ENCODE measurements at places on chromosomes 4 and X. TPM values are rescaled to one million over a fixed set of nuclear protein-coding genes. Genes with fewer than 3 reads are reported as not detected.

DNA sequence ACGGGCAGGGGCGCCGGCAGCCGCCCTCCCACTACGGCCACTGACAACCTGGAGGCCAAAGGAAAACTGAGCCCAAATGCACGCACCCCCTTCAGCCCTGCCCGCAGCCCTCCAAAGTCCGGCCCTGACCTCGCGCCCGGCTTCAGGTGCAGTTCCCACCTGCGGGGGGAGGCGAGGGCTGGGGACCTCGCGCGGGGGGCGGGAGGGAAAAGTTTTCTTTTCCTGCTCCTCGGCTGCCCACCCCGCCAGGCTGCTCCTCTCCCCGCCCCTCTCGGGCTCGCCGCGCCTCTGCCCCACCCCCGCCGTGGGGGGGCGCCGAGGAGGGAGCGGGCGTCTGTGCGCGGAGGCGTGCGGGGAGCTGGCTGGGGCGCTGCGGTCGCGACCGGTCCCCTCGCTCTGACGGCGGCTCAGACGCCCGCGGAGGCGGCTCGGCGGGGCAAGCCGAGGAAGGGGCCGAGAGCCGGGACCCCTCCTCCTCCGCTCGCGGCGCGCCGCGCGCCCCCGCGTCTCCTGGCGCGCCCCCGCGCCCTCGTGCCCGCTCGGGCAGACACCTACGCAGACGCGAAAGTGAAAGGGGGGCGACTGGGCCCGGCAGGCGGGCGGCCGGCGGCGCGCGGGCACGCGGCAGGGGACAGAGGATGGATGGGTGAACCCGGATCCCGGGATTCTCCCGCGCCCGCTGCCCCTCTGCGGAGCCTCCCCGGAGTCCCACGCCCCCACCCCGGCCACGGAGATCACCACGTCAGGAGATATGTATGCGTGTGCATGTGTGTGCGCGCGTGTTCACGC is 3.1 kb upstream of the NR3C2 start:
- no peak for DNase-seq

- no peak for DNase-seq
Observed at GRCh38 chrX:14738643-14739042, 134.2 kb downstream of the FANCB start.

- no peak for DNase-seq
Observed at GRCh38 chr4:5631352-5632065, 76.8 kb downstream of the EVC2 start.

DNA sequence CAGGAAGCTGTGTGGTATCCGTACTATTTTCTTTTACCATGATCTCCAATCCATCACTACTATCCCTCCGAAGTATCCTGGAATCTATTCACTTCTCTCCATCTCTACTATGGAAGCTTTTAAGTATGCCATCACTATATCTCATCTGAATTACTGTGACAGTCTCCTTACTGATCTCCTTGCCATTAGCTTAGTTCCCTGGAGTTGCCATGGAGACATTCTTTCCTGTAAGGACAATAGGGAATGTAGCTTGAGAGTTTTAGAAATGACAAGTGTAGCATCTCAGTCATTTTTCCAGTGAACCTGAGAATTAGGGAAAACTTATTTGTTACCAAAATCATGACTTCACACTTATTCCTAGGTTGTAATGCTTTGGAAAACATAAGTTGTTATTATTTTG is 86.3 kb downstream of the HPGD start:
- DNase-seq, result no peak

GRCh38 chr4:177107288-177107921 is 202.3 kb upstream of the NEIL3 start:
- DNase-seq, result no peak

GRCh38 chrX:80207327-80207726 is 192.8 kb downstream of the TBX22 start:
- DNase-seq, result no peak

DNA sequence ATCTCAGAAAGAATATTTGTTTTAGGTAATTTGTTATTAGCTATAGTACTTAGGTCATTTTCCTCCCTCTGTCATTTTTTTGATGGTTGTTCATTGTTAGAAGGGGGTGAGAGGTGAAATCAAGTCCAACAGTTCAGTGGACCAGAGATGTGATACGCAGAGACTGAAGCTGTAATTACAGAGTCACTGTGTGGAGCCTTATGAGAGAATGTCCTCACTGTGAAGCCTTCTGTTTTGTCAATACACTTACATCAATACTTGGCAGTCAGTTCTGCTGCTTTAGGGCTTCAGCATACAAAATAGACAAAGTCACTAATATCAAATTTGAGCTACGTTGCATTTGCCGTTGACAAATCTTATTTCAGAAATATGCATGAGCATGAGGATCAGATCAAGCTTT is 692.5 kb downstream of the C4orf33 start:
- DNase-seq, result no peak

GRCh38 chr4:189530848-189531247 is 409.8 kb upstream of the FRG1 start:
- no peak for DNase-seq

DNA sequence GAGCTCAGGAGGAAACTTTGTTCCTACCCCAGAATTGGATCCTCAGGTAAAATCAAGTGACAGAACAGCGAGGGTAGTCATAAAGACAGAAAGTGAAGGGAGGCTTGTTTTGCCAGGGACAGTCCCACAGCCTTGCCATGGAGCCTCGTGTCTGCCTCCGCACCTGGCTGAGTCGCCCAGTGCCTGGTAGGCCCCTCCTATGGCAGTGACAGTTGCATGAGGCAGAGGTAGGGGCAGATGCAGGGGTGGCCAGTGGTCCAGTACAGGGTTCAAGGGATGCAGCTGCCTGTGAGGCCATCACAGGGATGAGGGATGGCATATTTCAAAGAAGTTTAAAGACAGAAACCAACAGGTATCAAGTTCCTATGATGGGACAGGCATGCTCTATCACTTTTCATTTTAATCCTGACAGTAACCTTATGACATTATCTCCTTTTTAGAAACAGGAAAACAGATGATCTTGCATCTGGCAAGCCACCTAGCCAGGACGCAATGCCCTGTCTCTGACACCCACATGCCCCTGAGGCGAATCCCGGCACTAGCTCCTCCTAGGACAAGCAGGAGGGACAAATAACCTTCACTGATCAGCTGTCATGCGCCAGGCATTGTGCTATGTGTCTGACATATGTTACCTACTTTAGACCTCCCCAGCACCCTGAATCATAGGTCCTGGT is 127.4 kb upstream of the ENPP6 start:
- no peak for DNase-seq

DNA sequence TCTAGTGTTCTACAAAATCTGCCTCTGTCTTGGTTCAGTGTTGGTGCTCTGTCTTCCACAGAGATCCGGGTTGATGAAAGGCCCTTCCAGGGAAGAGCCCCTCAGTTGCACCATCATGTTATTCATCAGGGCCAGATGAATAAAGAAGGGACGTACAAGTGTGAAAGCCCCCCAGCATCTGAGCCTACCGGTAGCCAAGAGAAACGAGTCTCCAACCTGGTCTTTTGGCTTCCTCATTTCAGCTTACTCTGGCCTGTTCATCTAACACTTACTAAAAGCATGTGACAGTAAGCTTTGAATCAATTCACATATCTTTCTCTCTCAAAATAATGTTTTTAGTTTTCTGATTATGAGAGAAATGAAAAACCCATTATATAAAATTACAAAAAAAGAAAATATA is 19.2 kb downstream of the MEPE start:
- DNase-seq, result no peak

GRCh38 chr4:47073647-47074046 is 42.3 kb downstream of the GABRB1 start:
- no peak for DNase-seq

- no peak for DNase-seq
Observed at GRCh38 chr4:124499261-124499660, 213.3 kb downstream of the ANKRD50 start.

- no peak for DNase-seq
Observed at GRCh38 chr4:138835832-138836533, 179.6 kb upstream of the NOCT start.

GRCh38 chrX:1531096-1531890 is 5.7 kb downstream of the P2RY8 start:
- no peak for DNase-seq

DNA sequence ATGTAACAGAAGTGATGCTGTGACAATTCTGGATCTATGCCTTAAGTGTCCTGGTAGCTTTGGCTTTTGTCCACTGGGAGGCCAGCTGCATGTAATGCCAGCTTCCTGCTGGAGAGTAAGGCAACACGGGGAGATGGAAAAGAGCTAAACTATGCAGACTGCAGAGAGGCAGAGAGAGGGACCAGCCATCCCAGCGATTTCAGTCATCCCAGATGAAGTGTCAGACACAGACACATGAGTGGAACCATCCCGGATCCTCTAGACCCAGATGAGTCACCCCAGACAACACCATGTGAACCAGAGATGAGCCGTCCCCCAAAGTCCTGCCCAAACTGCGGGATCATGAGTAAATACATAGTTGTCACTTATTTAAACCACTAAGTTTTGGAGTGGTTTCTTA is 14.6 kb downstream of the SRPX start:
- no peak for DNase-seq

- DNase-seq, result no peak
Observed at GRCh38 chr4:55215087-55215486, 89.7 kb upstream of the KDR start.

GRCh38 chrX:23788946-23789345 is 6.0 kb downstream of the SAT1 start:
- no peak for DNase-seq

DNA sequence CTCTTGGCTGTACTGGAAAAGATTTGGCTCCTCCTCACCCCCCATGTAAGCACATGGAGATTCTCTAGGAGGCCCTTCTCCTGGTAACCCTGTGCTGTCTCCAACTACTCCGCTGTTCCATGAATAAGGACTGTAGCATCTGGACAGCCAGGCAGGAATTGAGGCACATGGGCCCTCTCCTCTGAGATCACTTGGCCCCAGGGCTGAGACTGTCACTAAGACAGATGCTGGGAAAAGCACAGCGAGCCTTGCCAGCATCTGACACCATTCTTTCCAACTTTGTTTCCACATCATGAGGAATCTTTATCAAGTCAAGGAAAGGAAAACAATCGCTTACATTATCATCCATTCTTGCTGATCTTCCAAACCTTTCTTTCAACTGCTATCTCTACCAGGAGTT is 222.6 kb upstream of the INTU start:
- DNase-seq, result no peak

DNA sequence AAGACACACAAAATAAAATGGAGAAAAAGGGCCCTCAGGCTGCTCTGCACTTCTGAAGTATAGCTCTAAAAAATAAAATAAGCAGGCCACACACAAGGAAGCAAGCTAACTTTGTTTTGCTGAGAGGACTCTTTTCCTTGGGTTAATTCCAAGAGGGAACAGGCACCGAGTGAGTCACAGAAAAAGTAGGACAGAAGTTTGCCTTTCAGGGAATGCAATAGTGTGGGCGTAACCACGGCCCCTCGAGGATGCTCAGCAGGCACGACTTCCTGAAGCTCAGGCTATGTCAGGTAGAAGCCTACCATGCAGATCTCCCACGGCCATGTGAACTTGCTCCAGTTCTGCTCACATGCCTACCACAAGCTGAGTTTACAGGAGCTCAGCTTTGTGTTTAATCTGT is 22.1 kb downstream of the PPP1R2C start:
- DNase-seq, result no peak

GRCh38 chrX:134745636-134746409 is 87.6 kb upstream of the PLAC1 start:
- DNase-seq, result no peak

- no peak for DNase-seq
Observed at GRCh38 chr4:61741327-61742096, 541.4 kb downstream of the ADGRL3 start.

GRCh38 chr4:168632301-168632725 is 135.5 kb downstream of the PALLD start:
- DNase-seq, result no peak

DNA sequence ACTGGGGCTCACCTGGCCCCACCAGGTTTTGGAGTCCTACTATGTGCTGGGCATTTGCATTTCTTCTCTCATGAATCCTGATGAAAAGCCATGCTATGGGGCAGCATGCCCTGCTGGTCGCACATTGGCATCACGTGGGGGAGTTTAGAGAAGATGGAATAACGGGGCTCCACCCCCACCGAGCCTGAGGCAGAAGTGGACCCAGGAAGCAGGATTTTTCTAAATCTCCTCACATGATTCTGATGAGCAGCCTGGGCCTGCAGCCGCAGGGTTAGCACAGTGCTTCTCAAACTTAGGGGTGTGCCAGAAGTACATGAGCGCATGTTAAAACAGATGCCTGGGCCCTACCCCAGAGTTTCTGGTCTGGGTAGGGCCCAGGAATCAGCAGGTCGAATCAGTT is 4.6 kb upstream of the SORCS2 start:
- no peak for DNase-seq

DNA sequence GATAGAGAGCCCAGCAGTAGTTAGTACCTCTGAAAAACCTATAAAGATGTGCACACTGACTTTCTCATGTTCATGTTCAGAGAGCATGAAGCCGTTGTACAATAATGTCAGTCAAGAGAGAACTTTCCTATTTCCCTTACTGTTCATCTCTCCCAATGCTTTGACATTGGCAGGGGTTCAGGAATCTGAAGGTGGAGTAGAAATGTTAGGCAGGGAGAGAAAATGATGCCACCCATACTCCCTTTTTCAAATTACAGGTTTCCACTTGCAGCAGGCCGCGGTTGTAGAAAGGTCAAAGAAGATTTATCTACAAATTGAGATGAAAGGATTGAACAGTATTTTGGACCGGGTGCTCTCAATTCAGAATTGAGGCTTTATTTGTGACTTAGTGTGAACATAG is 84.3 kb downstream of the DCAF8L2 start:
- DNase-seq, result no peak

GRCh38 chr4:153816542-153816941 is 27.7 kb upstream of the SFRP2 start:
- DNase-seq, result no peak

DNA sequence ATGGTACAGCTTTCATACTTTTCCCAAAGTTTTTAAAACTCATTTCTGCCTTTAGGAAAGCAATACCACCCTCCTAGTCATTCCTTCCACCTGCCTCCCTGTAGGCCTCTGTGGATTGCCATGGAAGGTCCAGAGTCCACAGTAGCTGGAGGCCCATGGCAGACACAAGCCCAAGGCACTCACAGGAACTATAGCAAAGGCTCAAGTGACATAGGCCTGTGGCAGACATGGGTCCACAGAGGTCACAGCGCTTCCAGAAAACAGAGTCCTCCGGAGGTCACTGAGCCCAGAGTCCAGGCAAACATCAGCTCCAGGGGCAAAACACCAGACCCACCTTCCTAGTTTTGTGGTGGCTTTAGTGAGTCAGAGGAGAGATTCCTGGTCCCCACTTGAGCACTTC is 147.6 kb upstream of the ATP6AP2 start:
- DNase-seq, result no peak

Gene LPAR4
- polyA plus RNA-seq, result 22.7 TPM

Gene PRRG3
- polyA plus RNA-seq, result 20.4 TPM

Gene FREM3
- 0.37 TPM for polyA plus RNA-seq

Gene HTATSF1
- 122 TPM for polyA plus RNA-seq

Gene ABLIM2
- polyA plus RNA-seq, result 5.7 TPM

Gene PGRMC2
- polyA plus RNA-seq, result 135 TPM

Gene UBE2K
- 71.6 TPM for polyA plus RNA-seq

Gene IBSP
- 0.37 TPM for polyA plus RNA-seq

Gene UGT2A1
- 0.76 TPM for polyA plus RNA-seq

Measured in left renal pelvis (tissue), 4 donors.